Panc1 (cell line): ENCODE measurements at places on chromosomes 5 and 9. TPM values are rescaled to one million over a fixed set of nuclear protein-coding genes. Genes with fewer than 3 reads are reported as not detected.

Gene WDR31
- total RNA-seq = 0.80 TPM

Gene PCDHGB1
- total RNA-seq = 2.0 TPM

Gene RAI14
- total RNA-seq = 18.5 TPM

Gene ESM1
- total RNA-seq = not detected

Gene AMBP
- total RNA-seq = 1.7 TPM

Gene DMRTA1
- total RNA-seq = 1.8 TPM

Gene FCN2
- not detected for total RNA-seq

Gene STK10
- total RNA-seq = 34.9 TPM

Gene NUTM2G
- not detected for total RNA-seq

Gene HCN1
- total RNA-seq = 0.36 TPM

Gene ROR2
- 5.9 TPM for total RNA-seq

Gene IFNA17
- not detected for total RNA-seq

Gene TAF11L13
- not detected for total RNA-seq

Gene REEP2
- total RNA-seq = 6.5 TPM

Gene DPYSL3
- total RNA-seq = 1.1 TPM

Gene PCDHB3
- total RNA-seq = 0.92 TPM

Gene FRMD3
- 14.5 TPM for total RNA-seq

Gene TRPM6
- total RNA-seq = 0.05 TPM

Gene TPM2
- total RNA-seq = 544 TPM

Gene LRRC19
- total RNA-seq = not detected

Gene RALGPS1
- 7.2 TPM for total RNA-seq

Gene PCDHAC1
- 0.59 TPM for total RNA-seq
